ENCODE measurements at places on chromosomes 4 and X.

DNA sequence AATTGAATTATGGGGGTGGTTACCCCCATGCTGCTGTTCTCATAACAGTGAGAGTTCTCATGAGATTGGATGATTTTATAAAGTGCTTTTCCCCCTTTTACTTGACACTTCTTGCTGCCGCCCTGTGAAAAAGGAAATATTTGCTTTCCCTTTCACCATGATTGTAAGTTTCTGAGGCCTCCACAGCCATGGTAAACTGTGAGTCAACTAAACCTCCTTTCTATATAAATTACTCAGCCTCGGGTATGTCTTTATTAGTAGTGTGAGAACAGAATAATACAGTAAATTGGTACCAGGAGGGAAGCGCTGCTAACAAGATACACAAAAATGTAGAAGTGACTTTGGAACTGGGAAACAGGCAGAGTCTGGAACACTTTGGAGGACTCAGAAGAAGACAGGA is 1070.8 kb downstream of the FAM133A start:
- no peak for DNase-seq

DNA sequence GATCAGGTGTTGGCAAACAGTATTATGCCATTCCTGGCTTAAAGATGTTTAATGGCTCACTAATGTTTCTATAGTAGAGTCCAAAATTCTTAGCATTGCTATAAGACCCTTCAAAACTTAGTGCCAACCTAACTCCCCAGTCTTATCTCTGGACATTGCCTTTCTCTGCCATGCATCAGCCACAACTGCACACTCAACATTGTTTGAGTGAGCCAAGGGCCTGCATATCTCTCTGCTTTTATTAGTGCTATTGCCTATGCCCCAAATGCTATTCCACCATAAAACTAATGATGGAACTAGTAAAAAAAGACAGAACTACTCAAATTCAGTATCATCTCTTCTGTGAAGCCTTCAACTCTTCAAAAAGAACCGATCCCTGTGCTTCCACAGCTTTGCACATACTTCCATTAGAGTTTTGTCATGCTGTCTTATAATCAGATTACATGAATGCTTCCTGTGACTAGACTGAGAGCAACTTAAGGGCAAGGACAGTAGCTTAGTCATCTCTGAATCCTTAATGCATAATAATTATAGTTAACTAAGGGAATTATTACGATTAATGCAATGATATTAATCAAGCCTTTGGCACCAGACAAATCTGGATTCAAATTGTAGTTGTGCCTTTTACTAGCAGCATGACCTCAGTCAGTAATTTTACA is 53.7 kb downstream of the CHM start:
- DNase-seq, result no peak

- DNase-seq, result no peak
These were observed 203.3 kb downstream of the OR13H1 start for GRCh38 chrX:131747173-131747572.

DNA sequence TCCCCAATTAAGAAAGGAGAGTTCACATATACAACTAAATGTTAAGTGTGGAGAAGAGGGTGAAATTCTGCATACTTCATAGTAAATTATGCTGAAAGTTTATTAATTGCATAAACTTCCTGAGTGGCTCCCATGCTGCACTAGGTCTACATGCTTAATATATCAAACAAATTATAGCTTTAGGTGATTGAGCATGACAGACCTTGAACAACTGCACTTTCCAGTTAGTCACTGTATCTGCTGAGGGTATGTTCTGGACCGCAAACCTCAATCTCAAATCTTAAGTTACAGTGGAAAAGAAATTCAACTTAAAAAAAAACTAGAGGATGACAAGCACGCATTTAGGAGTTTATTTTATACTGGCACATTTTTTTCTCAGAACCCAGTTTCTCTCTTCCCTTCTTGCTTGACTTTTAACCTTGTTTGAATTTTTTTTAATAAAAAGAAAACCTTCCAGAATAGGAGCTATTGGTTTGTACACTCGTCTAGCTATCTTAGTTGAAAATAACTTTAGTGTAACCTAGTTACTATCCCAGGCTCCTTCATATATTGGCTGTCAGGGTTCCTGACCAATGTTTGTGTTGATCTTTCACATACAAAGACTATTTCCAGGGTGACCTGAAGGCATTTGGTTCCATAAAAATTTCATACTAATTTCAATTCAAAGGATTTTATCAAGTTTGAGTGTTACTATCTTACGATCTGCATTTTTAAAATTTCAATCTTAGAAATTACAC is 10.2 kb upstream of the FAM120C start:
- no peak for DNase-seq

DNA sequence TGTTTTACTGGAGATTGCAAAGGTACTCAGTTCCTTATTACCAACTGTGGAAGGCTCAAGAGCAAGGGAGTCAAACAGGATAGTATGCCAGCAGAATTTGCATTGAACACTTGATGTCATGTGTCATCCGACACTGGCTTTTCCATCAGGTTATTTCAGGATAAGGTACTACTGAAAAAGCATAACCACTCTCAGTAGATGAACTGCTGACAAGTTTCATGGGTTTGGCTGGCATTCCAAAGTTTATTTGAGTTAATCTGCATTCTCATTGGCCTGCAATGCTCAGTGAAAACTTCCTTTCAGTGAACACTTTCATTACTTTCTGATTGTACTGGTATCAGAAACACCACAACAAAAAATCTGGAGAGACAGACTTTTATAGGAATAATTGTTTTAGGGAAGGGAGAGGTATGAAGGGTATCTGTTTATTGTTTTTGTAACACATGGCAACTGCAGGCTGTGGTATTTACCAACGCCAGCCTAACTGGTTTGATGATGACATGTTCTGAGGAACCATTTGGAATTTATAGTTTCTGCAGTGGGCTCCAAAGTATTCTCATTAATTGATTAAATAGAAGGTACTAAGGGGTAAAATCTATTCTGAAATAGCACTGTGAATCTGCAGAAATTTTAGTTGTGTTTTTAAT is 345.7 kb upstream of the NR3C2 start:
- DNase-seq, result no peak

DNA sequence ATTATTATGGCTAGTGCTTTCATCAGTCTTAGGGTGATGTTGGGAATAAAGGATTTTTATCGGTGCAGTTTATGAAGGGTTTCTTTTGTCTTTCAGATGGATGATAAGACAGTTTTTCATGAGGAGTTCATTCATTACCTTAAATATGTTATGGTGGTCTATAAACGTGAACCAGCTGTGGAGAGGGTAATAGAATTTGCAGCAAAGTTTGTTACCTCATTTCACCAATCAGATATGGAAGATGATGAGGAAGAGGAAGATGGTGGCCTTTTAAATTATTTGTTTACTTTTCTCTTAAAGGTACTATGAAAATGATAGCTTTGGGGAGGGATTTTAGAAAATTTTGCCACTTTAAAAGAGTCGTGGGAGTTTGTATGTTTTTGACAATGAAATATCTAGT is 1.3 kb downstream of the NCAPG start:
- DNase-seq, result no peak

GRCh38 chr4:114078636-114079035 is 99.2 kb upstream of the ARSJ start:
- no peak for DNase-seq

DNA sequence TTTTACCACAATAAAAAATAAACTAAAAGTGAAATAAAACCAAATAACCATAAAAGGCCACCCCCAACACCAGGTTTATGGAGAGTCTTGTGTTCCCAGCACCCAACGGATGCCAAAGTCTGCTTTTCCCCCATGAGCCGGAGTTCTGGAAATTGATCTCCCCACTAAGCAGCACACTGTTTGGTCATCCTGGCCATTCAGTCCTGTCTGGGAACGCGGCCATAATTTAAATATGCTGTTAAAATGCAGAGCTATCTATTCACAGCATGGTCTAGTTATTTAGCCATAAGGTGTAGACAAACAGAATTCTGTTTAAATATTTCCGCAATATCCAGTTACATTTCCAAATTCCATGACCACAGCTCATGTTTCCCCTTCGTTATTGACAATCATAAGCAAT is 129.6 kb upstream of the TBL1X start:
- DNase-seq, result no peak

- peak; percentile 32 for DNase-seq
These were observed 21.8 kb downstream of the CMC4 start for GRCh38 chrX:155048977-155049619.

- DNase-seq, result no peak
These were observed 125.4 kb downstream of the RASL11B start for GRCh38 chr4:52987392-52988056.

GRCh38 chrX:30637874-30638815 is 15.1 kb upstream of the GK start:
- DNase-seq, result no peak

DNA sequence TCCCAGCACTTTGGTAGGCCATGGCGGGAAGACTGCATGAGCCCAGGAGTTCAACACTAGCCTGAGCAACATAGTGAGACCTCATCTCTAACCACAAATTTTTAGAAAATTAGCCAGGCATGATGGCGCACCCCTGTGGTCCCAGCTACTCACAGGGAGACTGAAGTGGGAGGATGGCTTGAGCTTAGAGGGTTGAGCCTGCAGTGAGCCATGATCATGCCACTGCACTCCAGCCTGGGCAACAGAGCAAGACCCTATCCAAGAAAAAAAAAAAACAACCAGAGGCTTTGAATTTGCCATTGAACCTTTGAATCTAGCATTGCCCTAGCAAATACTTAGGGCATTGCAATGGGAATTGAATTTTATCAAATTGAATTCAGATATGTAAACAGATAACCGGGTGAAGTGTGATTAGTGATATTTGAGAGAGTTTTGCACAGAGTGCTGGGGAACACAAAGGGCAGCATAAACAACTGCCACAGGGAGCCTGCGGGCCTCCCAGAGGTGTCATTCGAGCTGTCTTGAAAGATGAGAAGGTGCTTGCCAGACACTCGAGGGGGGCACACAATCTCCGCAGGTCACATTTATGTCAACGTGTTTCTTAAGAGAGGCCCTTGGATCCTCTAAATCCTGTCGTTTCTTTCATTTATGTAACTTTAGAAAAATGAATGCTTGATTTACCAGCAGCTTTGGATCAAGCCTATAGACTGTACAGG is 200.3 kb downstream of the AASDH start:
- no peak for DNase-seq

- no peak for DNase-seq
These were observed 136.8 kb downstream of the RAPGEF2 start for GRCh38 chr4:159239629-159240028.

DNA sequence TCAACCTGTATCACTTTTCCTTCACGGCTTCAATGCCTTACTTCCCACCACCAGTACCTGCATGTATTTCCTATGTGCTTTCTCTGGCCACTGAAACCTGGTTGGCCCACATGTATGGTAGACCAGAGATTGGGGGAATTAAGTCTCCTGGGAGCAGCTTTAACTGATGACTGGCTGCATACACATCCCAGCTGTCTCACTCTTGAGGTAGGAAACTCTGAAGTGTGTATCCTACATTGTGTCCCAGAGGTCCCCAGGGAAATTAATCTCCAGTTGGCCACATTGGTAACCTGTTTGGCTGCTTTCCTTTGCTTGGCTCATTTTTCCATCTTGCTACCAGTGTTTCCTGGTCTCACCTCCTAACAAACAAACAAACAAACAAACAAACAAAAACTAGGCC is 124.4 kb downstream of the ZNF827 start:
- no peak for DNase-seq
